Eye (tissue), 1 donor: ENCODE measurements at places on chromosomes 3 and 15.

DNA sequence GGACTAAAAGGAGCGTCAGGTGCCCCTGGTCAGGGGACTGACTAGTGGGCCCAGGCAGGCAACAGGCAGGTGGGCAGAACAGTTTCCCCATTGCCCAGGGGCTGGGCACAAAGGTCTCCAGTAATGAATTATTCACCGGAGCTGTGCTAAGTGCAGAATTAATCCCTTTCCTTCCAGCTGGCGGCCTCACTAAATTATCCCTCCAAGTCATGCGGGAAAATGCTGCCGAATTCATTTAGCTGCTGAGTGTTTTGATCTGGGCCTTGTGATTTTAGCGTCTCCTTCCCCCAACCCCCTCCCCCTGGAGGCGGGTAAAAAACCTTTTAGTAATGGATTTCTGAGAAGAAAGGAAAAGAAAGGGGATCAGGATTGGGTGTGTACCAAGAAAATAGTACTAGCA, 47.2 kb downstream of the CCDC33 start:
- peak; percentile 95 for DNase-seq

DNA sequence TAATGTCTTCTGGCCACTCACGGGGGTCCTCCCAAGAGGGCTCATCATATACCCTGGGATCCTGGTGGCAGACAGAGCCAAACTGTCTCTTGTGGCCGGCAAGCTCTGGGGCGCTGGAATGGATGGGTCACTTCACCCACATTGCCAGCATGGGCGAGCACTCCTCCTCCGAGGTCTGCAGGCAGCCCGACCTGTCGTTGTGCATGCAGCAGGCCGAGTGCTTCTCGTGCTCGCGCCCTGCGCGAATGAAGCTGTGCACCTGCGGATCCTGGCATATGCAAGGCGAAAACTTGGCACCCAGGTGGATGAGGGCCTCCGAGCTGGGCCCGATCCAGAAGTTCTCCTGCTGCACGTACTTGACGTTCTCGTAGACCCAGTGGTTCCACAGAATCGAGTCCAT, 33.6 kb upstream of the GRIP2 start:
- no peak for DNase-seq

- DNase-seq = peak; percentile 68
Measured at GRCh38 chr3:128076483-128077201, 24.4 kb downstream of the SEC61A1 start.

DNA sequence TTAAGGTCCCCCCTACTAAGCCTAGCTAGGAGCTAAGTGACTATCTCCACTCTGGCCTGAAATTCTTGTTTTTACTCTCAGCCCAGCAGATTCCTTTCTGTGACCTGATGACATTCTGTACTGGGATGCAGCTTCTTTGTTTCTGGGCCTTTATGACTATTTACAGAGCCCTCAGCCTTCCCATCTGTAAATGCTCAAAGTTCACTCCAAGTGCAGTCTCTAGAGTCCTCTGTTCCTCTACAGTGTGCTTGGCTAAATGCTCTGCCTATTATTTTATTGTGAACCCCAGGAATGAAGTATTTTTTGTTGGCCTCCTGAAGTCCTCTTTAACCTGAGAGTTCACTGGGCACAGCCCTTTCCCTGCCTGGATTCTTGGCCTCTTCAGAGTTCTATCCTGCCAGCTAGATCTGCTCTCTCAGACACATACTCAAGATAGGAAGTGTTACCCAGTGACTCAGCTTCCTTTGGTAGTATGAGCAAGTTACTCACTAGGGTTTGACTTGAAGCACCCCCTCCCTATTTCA, 278.1 kb upstream of the P2RY1 start:
- DNase-seq = no peak

DNA sequence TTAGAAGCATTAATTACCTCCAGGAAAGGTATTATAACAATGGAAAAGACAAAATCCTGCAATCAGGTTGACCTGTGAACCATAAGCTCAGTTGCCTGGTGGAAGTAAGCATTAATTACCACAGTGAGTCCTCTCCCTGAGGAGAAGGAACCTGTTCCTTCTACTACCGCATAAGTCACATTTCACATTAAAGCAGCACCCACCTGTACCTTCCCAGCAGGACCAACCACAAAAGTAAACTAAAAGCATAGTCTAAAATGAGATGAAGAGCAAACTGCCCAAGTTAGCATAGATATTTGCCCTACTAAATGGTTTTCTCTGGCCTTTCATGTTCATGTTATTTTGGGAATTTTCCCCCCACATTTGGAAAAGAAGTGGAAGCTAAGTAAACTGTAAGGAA, 78.2 kb downstream of the EFL1 start:
- DNase-seq = no peak

- no peak for DNase-seq
Measured at GRCh38 chr3:105414841-105415240, 48.1 kb downstream of the ALCAM start.

GRCh38 chr15:46111730-46112129, 476.9 kb downstream of the SQOR start:
- no peak for DNase-seq

DNA sequence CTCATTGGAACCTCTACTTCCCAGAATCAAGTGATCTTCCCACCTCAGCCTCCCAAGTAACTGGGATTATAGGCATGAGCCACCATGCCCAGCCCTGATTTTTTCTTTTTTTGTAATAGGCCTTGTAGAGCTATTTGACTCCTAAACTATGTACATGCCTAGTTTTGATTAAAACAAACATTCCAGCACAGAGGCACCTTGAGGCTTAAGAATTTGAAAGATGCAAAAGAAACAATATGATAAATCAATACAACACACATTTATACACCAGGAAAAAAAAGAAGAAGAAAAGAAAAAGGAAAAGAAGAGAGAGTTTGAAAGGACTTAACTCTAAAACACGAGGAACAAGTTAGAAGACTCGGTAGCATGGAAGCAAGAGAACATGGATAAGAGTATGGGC, 13.9 kb upstream of the FRMD5 start:
- no peak for DNase-seq

DNA sequence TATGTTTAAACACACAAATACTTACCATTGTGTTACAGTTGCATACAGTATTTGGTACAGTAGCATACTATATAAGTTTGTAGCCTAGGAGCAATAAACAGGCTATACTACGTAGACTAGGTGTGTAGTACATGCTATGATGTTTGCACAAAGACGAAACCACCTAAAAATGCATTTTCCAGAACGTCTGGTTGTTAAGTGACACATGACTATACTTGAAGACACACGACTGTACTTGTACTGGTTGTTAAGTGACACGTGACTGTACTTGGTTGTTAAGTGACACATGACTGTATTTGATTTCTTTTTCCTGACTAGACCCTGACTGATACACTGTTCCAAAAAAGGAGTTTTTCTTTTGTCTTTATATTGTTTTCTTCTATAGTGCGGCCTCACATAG, 34.1 kb downstream of the RAB8B start:
- DNase-seq = no peak

GRCh38 chr3:22836131-22836530, 367.0 kb upstream of the UBE2E2 start:
- DNase-seq = no peak

DNA sequence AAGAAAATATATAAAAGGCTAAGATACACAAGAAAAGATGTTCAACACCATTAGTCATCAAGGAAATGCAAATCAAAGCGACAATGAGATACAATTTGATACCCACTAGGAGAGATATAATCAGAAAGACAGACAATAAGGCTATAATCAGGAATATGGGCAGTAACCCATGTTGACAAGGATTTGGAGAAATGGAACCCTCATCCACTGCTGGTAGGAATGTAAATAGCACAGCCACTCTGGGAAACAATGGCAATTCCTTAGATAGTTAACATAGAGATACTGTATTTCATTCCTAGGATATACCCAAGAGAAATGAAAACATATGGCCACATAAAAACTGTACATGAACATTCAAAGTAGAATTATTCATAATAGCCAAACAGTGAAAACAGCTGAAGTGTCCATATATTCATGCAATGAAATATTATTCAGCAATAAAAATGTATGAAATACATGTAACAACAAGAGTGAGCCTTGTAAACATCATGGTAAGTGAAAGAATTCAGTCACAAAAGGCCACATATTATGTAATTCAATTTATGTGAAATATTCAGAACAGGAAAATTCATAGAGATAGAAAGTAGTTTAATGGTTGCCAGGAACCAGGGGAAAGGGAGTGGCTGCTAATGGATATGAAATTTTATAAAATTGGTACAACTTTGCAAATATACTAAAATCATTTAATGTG, 18.2 kb upstream of the COL8A1 start:
- no peak for DNase-seq

- DNase-seq = no peak
Measured at GRCh38 chr15:74788042-74788682, 6.3 kb downstream of the CSK start.

GRCh38 chr3:186360779-186361178, 1.3 kb downstream of the DGKG start:
- DNase-seq = peak; percentile 59

- peak; percentile 18 for DNase-seq
Measured at GRCh38 chr3:141686466-141687291, 51.4 kb upstream of the RNF7 start.

DNA sequence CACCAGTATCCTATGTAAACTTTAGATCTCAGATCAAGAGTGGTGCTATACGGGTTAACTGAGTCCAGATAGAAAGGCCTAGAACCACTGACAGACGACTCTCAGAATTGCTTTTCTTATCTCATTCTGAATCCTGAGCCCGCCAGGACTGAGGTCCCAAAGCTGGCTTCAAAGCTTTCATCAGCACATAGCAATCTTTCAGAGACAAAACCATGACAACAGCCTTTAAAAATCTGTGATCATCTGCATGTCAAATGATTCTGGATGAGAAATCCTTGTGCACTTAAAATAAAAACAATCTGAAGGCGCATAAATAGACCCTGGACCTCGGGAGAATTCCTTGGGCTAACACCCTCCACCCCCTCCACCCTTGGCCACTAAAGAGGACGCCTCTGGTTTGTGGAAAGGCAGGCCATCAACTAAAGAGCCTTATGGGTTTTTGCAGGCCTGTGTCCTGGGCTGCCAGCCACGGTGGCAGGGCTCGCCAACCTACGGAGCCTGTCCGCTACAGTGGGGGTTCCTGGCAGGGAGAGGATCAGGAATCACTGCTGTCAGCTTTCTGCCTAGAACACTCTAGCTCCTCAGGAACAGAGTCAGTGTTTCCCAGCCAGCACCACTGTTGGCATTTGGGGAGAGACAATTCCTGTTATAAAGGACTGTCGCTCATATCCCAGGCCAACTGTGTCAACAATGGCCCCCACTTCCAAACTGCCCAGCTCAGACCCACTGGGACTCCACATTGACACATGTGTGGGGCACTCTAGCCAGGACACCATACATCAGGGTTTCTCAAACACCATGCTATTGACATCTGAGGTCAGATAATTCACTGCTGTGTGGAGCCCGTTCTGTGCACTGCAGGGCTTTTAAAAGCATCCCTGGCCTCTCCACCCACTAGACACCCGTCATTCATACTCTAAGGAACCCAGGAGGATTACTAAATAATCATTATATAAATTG, 20.2 kb downstream of the TLE3 start:
- DNase-seq = no peak

- no peak for DNase-seq
Measured at GRCh38 chr15:70768257-70768883, 5.0 kb upstream of the UACA start.

DNA sequence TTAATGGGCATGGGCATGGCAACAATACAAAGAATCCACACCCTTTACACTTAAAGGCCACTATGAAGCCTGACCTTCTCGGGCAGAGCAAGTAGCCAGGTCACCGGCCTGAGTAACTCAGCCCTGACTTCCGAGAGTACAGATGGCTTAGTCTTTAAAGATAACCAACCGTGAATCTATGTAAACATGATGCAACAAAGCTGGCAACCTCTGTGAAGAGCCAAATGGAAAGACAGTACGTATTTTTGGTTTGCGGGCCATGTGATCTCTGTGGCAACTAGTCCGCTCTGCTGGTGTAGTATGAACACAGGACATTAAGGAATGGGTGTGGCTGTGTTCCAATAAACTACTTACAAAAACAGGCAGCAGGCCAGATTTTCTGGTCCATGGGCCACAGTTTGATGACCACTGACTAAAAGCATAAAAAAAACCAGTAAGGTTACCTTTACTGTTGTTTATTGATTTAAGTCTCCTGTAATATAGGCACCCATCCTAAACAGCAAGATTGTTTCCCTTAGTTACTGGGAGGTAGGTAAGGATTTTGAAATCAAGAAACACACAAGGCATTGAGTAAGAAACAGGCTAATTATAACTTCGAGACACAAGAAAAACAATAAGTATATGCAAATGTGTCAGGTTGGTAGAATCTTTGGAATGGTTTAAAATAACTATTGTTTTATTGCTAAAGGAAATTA, 14.5 kb downstream of the RIOX2 start:
- no peak for DNase-seq

- peak; percentile 42 for DNase-seq
Measured at GRCh38 chr3:52367891-52368880, 52.1 kb downstream of the DNAH1 start.

DNA sequence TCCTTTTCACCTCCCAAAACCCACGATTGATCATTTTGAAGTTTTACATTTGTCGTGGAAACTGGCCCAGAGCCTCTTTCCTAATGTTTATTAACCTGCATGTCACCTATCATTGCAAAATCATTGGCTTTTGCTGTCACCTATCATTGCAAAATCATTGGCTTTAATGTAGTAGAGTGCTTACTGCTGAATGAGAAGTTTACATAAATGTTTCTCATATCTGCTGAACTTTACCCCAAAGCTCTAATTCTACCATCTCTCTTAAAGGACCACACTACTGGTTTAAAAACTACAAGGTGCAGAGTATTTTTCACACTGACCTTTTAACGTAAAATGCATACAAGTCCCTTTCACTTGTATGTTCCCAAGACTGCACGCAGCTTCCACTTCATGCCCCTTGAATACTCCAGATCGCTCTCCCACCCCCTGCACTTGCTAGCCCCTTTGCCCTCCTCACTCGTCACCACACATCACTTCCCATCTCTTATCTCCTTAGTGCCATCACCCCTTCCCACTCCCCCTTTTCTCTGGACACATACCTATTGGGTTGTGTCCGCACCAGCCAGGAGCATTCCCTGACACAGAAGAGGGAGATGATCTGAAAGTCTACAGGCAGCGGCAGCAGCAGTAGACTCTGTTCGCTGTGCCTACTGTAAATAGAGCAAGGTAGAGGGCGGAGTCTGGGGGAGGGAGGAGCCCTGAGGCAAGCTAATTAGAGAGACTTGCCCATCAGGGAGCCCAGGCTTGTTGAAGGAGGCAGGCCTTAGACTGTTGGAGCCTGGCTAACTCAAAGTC, 30.2 kb upstream of the ATOSA start:
- DNase-seq = peak; percentile 66

DNA sequence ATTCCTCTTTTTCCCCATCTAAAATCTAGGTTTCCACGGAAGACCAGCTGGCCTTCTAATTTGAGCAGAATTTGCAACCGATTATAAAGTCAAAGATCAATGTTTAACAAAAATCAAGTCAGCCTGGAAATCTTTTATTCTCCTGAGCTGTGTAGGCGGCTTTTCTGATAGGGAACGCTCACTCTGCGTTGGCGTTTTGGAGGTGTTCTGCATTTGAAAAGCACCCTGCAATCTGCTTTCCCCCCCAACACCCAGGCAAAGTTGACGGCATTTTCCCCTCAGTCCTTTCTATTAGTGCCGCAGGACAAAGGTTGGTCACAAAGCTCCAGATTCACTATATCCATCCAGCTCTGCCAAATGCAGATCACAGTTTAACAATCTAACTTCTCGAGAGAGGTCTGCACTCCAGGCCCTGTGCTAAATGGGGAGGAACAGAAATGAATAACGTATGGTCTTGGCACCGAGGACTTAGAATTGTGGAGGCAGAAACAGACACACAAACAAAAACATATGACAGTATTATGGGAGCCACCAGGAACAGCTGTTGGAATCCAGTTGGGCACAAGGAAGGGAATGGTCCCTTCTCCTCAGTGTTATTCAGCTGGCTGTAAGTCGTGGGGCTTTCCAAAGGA, 50.4 kb upstream of the LARS2 start:
- peak; percentile 6 for DNase-seq
